ENCODE measurements at places on chromosomes 12 and 14.

DNA sequence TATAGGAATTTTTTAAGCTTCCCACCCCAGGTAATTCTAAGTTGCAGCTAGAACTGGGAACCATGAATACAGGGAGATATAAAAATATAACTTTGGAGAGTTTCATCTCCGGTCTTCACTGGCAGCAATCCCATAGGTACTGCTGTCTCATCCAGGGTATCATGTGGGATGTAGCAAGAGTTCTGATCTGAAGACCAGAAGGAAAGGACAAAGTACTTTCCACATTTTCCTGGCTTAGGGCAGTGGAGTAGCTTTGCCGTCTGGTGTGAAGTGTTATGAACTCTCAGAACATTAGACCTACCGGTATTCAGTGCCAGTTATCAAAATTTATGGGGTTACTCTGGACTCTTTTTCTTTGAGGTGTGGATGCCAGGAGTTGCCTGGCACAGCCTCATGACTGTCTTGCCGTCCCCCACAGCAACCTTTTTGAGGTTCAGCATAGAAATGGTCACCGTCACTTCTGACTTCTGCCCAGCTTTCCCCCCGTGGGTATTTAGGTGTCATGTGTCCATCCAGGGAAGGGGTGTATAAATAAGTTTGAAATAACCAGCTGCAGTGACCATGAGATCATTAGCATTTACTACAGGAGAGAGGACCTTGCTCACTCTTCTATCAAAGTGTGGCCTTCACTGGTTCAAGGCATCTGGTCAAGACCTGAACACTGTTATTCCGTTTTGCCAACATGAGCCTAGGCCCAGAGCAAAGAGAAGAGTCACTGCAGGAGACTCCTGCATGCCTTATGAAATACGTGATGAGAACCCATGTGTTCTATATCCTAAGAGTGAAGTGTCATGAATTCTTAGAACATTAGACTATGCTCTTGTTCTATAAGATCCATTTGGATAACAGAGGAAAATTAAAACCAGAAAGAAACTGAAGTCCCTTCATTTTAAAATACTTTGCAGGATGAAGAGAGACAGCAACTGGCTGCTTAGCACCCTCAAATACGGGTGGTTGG lies 22.2 kb downstream of the TMEM233 start:
- no peak for DNase-seq

DNA sequence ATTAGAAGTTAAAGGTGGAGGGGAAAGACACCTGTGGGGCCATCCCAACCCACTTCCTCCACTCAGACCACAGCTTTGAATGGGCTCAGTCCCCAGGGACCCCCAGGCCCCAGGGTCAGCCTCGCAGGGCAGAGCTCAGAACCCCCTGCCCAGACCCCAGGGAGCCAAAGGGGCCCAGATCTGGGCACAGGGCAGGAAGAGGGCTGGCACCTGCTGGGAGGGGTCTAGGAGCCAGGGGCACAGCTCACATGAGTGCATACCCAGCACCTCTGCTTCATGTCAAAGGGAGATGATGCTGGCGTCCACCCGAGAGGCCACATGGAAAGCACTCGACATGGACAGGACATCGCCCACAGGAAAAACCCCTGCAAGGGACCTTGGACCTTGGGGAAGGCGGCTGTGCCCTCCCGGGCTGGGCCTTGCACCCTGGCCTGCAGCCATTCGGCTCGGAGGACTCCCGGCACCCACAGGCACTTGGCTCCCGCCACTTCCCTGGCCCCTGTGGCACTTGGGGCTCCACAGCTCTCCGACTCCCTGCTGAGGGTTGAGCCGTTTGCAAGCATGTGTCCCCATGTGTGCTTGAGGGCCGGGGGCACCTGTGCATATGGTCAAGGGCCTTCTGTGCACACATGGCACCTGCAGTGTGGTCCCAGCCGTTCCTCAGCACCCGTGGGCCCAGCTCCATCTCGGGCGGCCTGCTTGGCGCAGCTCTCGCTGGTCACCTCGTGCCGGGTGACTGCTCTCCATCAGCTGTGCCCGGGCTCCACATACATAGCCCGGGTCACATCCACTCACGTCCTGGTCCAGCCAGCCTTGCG lies 7.8 kb upstream of the AMN start:
- no peak for DNase-seq

DNA sequence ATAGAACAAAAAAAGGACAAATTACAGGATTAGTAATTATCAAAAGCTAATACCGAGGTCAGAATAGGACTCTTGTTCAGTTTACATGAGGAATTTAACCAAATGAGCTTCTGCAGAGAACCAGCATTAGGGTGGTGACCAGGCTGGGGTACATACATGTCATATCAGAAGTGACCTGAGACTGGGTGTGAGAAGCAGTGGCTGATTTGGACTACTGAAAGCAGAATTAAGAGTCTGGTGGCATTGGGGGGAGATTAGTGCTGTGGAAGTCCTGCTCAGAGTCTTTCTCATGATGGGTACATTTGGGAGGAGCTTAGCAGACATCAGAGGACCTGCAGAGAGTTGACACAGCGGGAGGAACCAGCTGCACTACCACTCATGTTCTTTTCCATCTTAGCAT lies 21.7 kb downstream of the TRAF3 start:
- no peak for DNase-seq

DNA sequence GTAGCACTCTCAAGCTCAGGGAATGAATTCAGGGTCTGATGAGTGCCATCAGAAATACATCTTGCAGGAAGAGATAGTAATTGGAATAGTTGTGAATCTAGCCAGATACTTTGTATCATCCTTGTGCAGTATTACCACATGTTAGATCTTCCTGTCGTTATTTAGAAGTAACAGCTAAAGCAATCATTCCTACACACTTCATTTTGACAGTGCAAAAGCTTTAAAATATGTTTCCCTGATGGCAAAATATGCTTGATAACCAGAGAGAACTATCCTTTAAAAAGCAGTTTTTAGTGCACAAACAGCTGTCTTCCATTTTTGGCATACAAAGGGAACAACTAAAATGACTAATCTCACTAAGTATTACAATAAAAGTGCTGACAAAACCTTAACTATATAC lies 149.5 kb upstream of the SLC38A2 start:
- DNase-seq, result no peak

- DNase-seq, result no peak
Measured at GRCh38 chr14:100994756-100995330, 91.3 kb upstream of the RTL1 start.

DNA sequence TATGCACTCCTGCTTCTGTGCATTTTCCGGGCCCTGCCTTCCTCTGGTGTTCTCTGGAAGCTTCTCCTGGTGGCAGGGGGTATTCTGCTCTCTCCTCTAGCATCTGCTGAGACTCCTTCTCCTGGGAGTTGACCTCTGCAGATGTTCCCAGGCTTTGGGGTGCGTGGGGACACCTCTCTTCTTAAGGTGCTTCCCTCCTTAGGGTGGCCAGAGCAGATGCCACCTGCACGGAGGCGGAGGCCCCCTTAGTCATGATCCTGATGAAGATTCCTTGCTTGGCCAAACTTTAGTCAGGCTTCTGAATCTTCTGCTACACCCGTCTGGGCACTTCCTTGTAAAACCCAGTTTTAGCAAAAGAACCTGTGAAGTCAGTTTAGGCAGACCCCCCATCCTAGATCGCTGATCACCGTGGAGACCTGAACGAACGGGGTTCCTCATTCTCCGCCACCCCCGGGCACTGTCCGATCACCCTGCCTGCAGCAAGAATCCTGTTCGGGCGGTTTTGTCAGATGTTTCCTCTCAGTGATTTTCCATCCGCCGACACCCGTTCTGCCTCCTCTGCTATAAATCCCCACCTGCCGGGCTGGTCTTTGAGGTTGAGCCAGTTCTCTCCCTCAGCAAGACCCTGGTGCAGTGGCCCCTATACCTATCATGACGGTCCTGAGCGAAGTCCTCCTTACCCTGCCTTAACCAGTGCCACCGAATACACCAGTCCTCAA lies 111.9 kb downstream of the CALM1 start:
- DNase-seq, result peak; percentile 36

DNA sequence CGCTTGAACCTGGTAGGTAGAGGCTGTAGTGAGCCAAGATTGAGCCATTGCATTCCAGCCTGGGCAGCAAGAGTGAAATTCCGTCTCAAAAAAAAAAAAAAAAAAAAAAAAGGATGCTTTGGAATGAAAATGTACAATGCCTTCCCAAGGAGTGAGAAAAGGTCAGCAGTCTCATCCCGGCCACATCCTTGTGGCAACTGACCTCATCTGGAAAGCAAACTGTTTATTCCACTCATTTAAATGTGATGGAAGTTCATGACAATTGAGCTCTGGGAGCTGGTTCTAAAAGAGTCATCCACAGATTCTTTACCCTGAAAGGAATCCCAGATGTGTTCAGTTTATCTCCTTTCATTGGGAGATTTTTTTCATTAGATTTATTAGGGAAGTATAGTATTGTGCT lies 19.4 kb upstream of the LIMA1 start:
- DNase-seq, result peak; percentile 37

DNA sequence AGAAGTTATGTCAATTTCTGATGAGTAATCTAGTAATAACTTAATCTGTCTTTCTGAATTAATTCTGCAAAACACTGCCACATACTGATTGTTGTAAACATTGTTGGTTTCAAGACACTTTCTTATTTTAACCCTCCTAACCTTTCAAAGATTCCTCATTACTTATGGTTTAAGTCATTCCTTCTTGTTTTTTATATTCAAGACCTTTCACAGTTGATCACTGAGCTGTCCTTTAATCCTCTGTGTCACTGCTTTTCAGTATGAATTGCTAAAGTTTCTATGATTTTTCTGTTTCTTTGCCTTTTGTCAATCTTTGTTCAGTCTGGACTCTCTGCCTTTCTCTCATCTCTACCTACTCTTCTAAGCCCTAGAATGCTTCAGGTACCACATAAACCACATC lies 164.7 kb downstream of the RAD51B start:
- DNase-seq, result no peak
